ENCODE measurements at places on chromosomes 1 and 21. TPM values are rescaled to one million over a fixed set of nuclear protein-coding genes. Genes with fewer than 3 reads are reported as not detected.

- H3K36me3 ChIP-seq, result no peaks in the 10 kb centered on the region
- H3K4me3 ChIP-seq, result no peak overlapping the region
- DNase-seq, result no peak
- H3K27ac ChIP-seq, result no peak overlapping the region
- H3K4me1 ChIP-seq, result no peaks in the 10 kb centered on the region
These were observed 197.7 kb downstream of the GREM2 start for GRCh38 chr1:240414237-240414636.

The S100A12 gene
- not detected for total RNA-seq

- no peak overlapping the region for H3K27ac ChIP-seq
- no peaks in the 10 kb centered on the region for H3K36me3 ChIP-seq
- no peak overlapping the region for H3K4me3 ChIP-seq
These were observed 22.1 kb upstream of the CASZ1 start for GRCh38 chr1:10818262-10819197.

- H3K27ac ChIP-seq, result no peak within 1 kb of the TSS
- no peaks in the 10 kb centered on the region for H3K36me3 ChIP-seq
- DNase-seq, result no peak
- no peak within 1 kb of the TSS for H3K4me3 ChIP-seq
These were observed at the start of gene SLC2A5 for GRCh38 chr1:9069326-9070100. Gene SLC2A5, minus strand, starts transcription at chr1:9069635. Its CDS starts 99 bp downstream, at chr1:9069536.

GRCh38 chr1:100750005-100750885 is 30.7 kb downstream of the VCAM1 start:
- H3K36me3 ChIP-seq, result no peaks in the 10 kb centered on the region
- H3K4me1 ChIP-seq, result no peaks in the 10 kb centered on the region
- DNase-seq, result no peak
- no peak overlapping the region for H3K27ac ChIP-seq
- H3K27me3 ChIP-seq, result no peaks in the 10 kb centered on the region

The SMIM1 gene
- total RNA-seq, result 12.0 TPM

The VSIG8 gene
- 0.20 TPM for total RNA-seq

The CYB561D1 gene
- 11.1 TPM for total RNA-seq

GRCh38 chr21:38505654-38506523 is 7.6 kb upstream of the ERG start:
- H3K27ac ChIP-seq, result no peak overlapping the region
- peaks cover 2% of the 10 kb centered on the region for H3K4me1 ChIP-seq
- H3K27me3 ChIP-seq, result peaks cover 2% of the 10 kb centered on the region
- no peaks in the 10 kb centered on the region for H3K36me3 ChIP-seq

DNA sequence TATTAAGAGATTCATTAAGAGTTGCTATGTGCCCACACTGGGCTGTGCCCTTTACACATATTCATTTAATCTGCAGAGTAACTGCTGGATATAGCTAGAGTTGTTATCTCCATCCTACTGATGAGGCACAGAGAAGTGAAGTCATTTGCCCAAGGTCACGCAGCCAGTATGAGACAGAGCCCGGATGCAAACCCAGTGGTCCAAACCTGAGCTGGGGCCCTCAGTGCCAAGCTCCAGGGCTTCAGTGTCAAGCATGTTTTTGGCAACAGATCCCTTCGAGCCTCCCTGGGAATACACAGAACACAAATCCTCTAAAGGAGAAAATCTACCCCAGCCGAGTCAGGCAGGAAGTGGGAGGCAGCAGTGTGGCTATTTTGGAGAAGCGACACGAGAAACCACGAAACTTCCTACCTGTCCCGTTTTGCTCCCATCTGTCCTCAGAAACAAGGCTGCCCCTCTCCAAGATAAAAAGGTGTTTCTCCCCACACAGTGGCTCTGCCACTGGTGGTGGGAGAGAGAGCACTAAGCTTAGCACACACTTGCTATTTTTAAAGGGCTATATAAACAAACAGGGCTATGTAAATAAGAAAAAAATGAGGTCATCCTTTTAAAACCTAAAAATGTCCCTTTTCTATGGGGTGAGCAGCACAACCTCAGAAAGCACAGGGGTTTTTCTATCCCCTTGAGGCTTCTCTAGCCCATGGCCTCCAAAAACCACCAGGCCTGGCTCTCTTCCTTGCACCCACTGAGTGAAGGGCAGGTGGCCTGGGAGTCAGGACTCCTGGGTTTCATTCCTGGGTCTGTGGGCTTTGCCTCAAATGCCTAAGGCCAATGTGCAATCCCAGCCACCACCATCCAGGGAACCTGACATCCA is 138.6 kb upstream of the EDN2 start:
- H3K27me3 ChIP-seq, result peaks cover 12% of the 10 kb centered on the region
- H3K36me3 ChIP-seq, result no peaks in the 10 kb centered on the region
- H3K4me1 ChIP-seq, result peaks cover 10% of the 10 kb centered on the region
- no peak overlapping the region for H3K4me3 ChIP-seq
- no peak overlapping the region for H3K27ac ChIP-seq

The TFF3 gene
- total RNA-seq, result 40.1 TPM

- peaks cover 7% of the 10 kb centered on the region for H3K36me3 ChIP-seq
- no peak overlapping the region for H3K4me3 ChIP-seq
- no peaks in the 10 kb centered on the region for H3K4me1 ChIP-seq
- no peaks in the 10 kb centered on the region for H3K27me3 ChIP-seq
- DNase-seq, result no peak
- H3K27ac ChIP-seq, result no peak overlapping the region
These were observed 200.9 kb upstream of the IVNS1ABP start for GRCh38 chr1:185517808-185518419.

- no peak overlapping the region for H3K27ac ChIP-seq
- H3K4me3 ChIP-seq, result no peak overlapping the region
- peaks cover 23% of the 10 kb centered on the region for H3K27me3 ChIP-seq
- H3K4me1 ChIP-seq, result peaks cover 24% of the 10 kb centered on the region
- H3K36me3 ChIP-seq, result no peaks in the 10 kb centered on the region
These were observed 188.2 kb upstream of the NFIA start for GRCh38 chr1:60894130-60894529.

The ANKRD65 gene
- total RNA-seq, result 18.1 TPM

DNA sequence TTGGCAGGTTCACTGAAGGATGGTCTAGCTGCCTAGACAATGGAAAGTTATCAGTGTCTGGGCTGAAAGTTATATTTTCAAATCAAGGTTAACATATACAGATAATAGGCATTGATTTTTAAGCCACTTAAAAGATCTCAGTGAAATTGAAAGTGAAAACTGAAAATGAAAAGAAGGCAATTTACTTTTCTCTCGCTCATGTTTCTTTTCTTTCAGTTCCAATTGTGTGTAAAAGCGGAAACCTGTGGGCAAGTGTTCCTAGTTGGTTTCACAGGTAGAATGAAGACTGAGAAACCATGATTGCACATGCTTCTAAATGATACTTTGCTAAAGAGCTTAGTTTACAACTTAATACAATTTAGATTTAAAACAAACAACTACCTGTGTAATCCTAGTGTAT is 383.7 kb downstream of the ZP4 start:
- H3K4me3 ChIP-seq, result no peak overlapping the region
- DNase-seq, result no peak
- no peaks in the 10 kb centered on the region for H3K36me3 ChIP-seq
- no peaks in the 10 kb centered on the region for H3K27me3 ChIP-seq

The C4BPA gene
- not detected for total RNA-seq

DNA sequence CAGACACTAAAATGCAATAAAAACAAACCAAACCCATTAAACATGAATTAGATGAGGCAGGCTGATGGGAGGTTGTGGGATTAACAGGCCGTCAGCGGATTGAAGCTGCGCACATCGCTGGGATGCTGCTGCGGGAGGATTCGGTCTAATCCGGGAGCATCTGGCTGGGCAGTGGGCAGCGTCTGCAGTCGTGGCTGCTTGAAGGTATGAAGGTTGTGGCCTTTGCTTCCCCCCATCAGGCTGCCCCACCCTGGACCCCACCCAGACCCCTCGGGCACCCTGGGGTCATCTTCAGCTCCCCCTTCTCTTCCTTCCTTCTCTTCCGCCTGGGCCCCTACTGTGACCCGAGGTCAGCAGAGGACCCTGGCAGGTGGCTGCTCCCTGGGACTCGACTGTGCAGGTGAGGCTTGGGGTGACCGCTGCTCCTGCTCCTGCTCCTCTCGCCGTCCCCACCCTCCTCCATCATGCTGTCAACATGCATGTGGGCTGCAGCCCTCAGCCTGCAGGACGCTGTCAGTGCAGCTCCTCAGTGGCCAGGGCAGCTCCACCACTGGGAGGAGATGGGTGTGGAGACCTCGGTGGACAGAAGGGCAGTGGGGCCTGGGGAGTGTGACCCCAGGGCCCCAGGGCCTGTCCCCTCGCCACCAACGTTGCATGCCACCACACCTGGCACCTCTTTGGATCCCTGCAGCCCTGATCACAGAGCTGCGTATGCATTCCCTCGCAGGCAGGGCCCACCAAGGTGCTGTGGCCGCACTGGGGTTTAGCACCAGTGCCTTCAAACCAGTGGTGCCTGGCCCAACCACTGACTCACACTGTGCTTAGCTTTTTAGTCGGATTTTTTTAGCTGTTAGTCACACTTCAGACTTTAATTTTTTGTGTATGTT is 112.2 kb upstream of the COL6A1 start:
- no peak overlapping the region for H3K27ac ChIP-seq
- H3K36me3 ChIP-seq, result no peaks in the 10 kb centered on the region
- no peaks in the 10 kb centered on the region for H3K4me1 ChIP-seq
- H3K27me3 ChIP-seq, result peaks cover 10% of the 10 kb centered on the region
- H3K4me3 ChIP-seq, result no peak overlapping the region
- no peak for DNase-seq

The TPR gene
- 134 TPM for total RNA-seq

DNA sequence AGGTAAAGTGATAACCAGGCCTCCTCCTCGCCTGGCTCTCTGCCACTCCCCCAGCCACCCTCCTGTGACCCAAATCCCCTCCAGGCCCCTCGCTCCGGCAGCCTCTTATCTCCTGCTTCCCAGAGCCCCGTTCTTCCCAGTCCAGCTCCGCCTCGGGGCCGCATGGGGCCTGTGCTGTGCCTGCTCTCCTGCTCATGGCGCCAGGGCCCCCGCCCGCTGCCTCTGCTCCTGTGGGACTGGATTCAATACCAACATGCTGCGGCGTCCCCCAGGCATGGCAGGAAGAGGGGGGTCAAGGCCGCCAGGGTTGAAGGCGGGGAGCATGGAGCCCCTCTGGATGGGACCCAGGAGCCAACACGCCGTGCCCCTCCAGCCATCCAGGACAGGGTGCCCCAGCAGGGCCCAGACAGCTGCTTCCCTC is 213.0 kb upstream of the VAMP3 start:
- H3K4me1 ChIP-seq, result peaks cover 7% of the 10 kb centered on the region
- H3K4me3 ChIP-seq, result no peak overlapping the region
- peaks cover 37% of the 10 kb centered on the region for H3K27me3 ChIP-seq
- no peaks in the 10 kb centered on the region for H3K36me3 ChIP-seq
- DNase-seq, result no peak

- no peaks in the 10 kb centered on the region for H3K36me3 ChIP-seq
- peaks cover 23% of the 10 kb centered on the region for H3K4me1 ChIP-seq
- no peak for DNase-seq
These were observed 258.6 kb downstream of the GRIK3 start for GRCh38 chr1:36775716-36776115.
